ENCODE measurements at places on chromosomes 1 and 21.

GRCh38 chr1:54163051-54163450 is 10.3 kb upstream of the CDCP2 start:
- DNase-seq = no peak

DNA sequence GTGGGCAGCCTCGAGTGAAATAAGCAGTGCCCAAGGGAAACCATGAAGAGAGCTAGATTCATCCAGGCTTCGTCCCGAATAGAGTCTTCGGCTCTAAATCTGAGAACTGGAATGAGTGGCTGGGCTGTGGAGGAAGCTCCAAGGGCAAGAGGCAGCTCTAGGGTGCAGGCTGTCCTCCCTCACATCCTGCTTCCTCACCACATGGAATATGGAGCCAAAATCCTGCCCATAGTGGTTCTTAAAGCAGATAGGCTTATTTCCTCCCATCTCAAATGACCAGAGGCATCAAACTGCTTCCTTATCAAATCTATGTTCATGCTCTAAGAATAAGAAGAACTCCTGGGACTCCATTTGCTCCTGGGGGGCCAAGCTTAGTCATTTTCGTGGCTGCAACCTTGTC is 2.5 kb downstream of the IL24 start:
- DNase-seq = peak; percentile 52

DNA sequence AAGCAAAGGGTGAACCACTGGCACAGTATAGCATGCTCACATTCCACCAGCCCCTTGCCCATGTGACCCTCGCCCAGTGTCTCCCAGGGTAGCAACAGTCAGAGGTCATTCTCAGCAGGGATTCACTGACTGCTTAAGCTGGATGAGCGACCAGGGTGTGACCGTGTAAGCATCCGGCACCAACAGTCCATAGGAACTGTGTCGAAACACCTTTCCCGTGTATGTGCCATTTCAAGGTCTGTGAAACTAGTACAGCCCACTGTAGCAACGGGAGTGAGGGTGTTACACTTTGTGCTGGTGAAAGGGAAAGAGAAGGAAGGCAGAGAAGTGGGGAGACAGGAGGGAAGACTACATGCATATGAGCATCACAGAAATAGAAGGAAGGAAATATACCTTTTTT is 10.8 kb downstream of the PIK3C2B start:
- DNase-seq = no peak

DNA sequence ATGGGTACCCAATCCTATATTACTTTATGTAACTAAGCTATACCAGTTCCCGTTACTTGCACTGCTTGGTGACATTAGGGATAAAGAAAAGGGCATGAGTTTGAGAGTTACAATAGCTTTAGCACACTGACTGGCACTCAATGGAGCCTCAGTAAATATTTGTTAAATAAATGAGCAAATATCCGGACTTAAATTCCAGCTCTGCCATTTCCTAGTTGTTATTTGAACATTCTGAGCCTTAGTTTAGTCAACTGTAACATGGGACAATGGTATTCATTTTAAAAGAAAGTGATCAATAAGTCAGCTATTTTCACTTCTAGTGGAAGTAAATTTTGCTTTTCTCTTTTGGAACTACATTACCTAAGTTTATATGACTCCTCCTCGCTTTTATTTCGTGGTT is 198.7 kb downstream of the ZC3H11B start:
- no peak for DNase-seq

- DNase-seq = peak; percentile 11
Observed at GRCh38 chr1:188228623-188229022, 1399.9 kb downstream of the PLA2G4A start.

DNA sequence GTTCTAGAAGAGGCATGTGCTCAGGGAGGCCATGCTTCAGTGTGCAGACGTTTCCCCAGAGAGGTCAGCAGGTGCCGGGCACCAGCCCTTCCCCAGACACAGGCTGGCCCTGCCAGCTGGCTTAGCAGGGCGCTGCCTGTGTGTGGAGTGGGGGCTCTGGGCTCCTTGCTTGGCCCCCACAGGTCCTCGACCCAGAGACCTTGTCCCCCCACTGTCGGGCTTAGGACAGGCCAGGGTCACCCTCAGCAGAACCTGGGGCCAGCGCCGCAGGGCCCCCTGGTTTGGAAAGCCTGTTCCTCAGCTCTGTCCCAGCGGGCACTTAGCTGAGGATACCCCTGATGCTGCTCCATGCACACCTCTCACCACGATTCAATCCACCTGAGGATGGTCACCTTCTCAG is 172.3 kb upstream of the ARHGEF16 start:
- DNase-seq = no peak

- no peak for DNase-seq
Observed at GRCh38 chr1:167423684-167424619, 94.4 kb downstream of the CD247 start.

- no peak for DNase-seq
Observed at GRCh38 chr1:109880971-109881894, 29.4 kb upstream of the CSF1 start.

DNA sequence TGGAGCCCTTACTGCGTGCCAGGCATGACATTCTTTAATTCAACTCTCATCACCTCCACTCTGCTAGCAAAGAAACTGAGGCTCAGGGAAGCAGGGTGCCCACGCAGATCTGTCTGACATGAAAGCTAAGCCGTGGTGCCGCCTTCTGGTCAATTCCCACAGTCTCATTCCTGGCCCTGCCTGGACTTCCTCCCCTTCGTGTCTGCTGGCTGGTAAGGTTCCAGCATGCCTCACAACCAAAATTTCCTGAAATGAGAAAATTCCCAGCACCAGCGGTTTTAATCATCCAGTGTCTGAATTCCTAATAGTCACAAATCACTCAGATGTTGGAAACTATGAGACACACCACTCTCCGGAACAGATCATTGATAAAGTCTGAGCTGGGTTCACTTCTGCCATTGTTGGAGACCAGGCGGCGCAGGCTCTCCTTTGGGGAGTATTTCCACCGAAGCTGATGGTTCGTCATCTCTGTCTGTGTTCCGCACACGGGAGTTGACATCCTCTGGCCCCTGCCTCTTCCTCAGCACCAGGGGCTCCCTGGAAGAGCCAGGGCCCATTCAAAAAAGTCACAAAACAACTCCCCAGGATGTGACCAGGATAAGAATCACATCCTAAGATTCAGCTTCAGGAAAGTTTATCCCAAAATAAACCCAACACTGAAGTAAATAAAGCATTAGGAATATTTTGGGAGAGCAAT is 167.7 kb downstream of the PLPP3 start:
- peak; percentile 66 for DNase-seq

DNA sequence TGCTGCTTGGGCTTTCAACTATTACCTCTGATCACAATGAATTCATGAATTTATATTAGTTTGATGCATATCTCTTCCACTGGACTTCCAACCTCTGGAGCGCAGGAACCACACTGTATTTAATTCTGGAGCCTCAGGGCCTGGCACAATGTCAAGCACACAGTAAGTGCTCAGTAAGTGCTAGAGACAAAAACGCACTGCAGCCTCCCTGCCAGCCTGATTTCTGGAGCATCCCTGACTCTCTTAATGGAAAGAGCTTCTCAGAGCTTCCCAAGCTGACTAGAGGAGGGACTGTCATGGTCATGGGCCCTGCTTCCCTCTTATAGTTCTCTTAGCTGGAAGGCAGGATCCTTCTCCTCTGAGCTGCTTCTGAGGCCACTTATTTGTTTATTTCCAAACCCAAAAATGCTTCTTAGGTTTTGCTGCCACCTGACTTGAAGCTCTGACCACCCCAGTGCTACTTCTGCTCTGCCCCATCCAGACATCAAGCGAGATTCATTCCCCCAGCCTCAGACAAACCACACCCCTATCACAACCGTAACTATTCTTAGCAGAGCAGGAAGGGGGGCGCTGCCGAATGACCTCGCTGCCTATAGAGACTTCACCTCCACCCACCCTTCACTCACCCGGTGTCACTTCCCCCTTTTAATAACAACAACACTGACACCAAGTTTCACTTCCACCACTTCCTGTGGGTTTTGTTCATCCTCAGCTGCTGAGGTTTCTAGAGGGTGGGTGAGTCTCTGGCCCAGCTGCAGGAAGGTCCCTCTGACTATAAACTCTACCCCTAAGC is 33.6 kb downstream of the NUAK2 start:
- no peak for DNase-seq
